Pons (tissue), 1 donor: ENCODE measurements at places on chromosomes 5 and 9.

DNA sequence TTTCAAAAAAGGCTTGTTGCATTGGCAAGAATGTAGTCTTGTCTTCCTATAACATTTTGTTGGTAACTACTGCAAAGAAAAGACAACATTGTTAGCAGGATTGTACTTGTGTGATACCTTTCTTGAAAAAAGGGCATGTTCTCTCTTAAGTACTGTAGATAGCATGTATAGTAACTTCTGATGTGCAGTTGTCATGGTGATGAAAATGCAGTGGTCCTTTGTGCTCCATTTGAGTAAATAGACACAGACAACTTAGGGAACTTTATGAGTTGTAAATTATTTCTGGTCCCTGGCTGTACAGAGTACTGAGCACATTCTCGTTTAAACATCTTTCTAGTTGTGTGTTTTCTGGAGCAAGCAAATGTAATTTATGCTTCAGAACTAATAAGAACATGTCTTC is 103.3 kb downstream of the CD180 start:
- DNase-seq: no peak

DNA sequence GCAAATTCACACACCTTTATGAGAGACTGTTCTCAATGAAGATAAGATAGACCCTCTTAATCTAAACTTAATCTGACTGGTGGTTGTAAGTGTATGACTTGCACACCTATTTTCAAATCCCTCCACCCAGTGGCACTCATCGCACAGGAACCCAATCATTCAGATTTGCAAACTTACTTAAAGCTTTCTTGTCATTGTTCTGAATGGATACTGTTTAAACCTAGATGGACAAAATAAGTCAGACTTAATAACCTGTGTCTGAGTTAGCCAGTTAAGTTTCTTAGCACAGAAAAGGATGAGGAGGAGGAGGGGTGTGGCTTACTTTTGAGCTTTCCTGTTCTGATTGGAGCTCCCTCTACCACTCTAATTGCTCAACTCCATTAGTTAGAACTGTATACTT is 252.4 kb upstream of the CCNH start:
- no peak for DNase-seq

DNA sequence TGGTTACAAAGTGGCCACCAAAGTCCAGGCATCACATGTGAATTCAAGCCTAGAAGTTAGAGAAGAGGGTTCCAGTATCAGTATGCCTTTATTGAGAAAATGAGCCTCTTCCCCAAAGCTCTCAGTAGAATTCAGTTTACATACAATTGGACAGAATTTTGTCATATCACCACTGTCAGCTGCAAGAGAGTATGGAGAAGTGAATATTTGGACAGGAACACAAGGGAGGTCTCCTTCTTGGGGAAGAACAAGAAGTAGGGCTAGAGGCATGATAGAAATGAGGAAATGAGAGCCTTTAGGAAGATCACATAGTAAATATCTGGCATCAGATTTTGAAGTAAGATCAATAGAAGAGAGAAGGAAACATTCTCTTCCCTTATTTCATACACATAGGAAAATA is 27.8 kb upstream of the VLDLR start:
- peak; percentile 33 for DNase-seq

GRCh38 chr9:114016629-114017423 is 61.3 kb downstream of the AMBP start:
- no peak for DNase-seq

- DNase-seq: no peak
Observed at GRCh38 chr5:101278011-101278687, 375.1 kb upstream of the ST8SIA4 start.

- peak; percentile 83 for DNase-seq
Observed at GRCh38 chr9:94800424-94801117, 74.1 kb downstream of the AOPEP start.

- no peak for DNase-seq
Observed at GRCh38 chr5:132425009-132425937, 55.8 kb downstream of the SLC22A5 start.

DNA sequence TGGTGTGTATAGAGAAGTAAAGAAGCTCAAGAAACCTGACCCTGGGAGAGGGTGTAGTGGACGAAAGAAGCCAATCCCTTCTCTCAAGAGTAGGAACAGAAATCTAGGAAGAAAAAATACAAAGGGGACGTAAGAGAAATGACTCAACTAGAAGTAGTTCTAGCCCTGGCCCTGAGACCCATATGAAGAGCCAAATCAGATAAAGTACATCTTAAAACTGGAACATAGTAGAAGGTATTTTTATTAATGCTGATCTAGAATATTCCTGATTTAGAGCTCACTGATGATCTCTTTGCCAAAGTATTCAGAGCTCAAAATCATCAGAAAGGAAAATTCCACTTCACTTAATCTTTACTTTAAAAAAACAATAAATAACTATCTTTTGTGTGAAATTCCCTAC is 184.8 kb downstream of the MLLT3 start:
- no peak for DNase-seq

- DNase-seq: no peak
Observed at GRCh38 chr5:167478188-167478587, 813.3 kb upstream of the WWC1 start.

DNA sequence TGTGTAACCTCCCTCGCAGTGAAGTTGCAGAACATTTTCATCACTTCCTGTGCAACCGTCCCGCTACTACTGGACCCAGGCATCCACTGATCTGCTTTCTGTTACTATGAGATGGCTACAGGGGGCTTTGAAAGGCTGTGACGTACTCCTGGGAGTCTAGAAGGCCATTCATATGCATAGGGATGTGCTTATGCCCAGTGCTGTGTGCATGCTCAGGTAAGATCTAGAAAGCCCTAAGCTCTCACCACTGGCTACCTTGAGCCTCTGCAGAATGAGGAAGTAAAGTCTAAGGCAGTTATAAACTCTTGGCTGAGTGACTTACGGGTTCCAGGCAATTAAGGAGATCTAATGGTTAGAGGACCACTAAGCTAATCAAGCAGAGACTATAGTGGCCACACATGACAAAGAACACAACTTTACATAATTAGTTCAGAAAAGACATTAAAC is 11.8 kb downstream of the HNRNPAB start:
- no peak for DNase-seq

DNA sequence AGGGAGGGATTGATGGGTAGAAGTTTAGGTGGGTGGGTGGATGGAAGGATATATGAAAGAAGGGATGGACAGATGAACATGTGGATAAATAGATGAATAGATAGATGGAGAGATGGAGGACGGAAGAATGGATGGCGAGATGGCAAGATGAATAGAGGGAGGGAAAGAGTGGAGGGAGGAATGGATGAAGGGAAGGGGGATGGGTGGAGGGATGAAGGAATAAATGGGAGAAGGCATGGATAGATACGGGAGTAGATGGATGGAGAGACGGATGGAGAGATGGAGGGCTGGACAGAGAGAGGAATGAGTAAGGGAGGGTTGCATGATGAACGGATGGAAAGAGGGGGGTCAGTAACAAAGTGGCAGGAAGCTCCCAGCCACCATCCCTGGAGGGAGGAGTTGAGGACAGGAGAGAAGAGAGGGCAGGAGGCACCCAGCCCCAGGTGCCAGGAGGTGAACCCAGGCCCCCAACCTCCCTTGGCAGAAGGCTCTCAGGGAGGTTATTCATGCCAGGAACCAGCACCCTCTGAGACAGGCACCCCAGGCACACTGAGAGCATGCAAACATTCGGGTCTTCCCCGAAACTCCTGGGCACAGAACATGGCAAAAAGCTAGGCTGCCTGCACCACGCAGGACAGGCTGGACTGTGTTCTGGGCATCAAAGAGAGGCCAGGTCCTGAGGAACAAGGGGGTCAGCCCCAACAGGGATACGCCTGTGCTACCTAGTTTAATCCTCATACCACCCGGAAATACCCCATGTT is 9.1 kb downstream of the SARDH start:
- no peak for DNase-seq

DNA sequence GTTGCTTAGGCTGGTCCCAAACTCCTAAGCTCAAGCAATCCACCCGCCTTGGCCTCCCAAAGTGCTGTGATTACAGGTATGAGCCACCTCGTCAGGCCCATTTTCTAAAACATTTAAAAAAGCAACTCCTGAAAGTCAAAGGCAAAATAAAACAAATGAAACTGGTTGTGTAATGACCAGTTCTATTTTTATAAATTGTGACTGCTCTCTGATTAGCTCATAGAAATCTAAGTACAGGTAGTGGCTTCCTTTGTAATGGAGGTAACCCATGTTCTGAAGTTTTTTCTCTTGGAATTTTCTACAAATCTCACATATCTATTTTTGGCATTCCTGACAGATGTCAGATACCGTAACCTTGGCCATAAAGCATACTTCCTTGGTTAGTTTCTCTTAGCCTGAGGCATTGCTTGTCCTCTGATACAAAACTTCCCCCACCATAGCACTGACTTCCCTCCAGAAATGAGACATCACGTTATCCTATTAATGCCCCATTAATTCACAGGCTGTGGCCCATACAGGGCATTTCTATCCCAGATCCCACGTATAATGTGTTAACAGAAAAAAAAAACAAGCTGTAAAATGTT is 14.1 kb upstream of the AK3 start:
- DNase-seq: no peak

DNA sequence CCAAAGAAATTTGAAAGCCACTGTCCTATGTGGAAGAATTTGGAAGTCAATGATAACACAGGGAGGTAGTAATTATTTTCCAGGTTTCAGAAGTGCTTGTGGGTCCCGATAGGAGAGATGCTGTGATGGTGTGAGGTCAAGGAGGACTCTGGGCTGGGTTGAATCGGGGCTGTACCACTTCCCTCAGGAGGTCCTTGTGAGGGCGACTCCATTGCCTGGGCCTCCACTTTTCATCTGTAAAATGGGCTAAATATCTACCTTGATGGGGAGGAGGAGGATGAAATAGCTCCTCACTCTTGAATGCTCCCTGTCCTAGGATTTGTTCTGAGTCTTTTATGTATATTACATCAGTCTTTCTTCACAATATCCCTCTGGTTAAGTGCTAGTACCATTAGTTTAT is 59.0 kb downstream of the ROPN1L start:
- DNase-seq: no peak

GRCh38 chr5:39055027-39055767 is 19.0 kb downstream of the RICTOR start:
- no peak for DNase-seq

DNA sequence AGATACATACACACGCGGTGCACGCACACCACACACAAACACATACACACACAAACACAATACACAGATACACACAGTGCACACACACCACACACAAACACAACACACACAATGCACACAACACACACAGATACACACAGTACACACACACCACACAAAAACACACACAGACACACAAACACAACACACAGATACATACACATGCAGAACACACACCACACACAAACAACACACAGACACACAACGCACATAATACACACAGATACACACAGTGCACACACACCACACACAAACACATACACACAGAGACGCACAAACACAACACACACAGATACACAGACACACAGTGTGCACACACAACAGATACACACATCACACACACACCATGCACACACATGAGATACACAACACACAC is 5.9 kb upstream of the CCDC187 start:
- no peak for DNase-seq

GRCh38 chr9:2018162-2018643 is 3.1 kb downstream of the SMARCA2 start:
- DNase-seq: peak; percentile 53

DNA sequence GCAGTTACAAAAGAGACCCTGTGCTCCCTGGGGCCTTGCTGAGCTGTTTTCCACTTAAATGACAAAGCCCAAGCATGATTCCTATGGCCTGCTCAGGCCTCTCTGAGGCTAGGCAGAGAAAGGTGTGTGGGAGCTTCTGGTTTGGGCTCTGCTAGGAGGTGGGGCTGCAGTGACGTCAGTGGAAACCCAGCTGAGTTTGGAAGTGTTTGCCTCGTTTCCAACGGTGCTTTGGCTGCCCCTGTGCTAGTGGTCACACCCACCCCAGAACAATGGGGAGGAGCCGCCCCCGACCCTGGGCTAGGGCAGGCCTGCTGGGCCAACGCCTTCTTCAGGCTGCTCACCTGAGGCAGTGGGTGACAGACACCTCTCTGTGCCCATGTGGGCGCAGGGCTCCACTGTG is 10.4 kb downstream of the ANGPTL2 start:
- no peak for DNase-seq

DNA sequence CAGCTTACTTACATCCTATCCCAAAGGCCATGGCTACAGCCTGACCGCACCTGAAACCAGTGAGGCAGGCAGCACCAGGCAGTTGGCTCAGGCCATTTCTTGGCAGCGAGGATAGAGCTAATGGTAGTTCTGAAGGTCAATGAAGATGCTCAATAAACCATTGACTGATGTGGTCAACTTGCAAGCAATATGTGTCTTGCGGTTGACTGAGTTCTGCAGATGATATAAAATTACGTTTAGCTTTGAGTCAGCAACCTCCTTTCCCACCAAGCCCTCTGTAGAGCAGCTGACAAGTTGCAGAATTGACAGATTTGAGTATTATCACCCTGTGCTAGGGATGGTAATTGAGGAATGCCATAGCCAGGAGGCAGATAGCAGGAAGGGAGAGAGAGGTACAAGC is 189.0 kb upstream of the PUM3 start:
- DNase-seq: no peak

- no peak for DNase-seq
Observed at GRCh38 chr5:149640350-149640999, 59.2 kb downstream of the ARHGEF37 start.

GRCh38 chr5:174098694-174099093 is 53.2 kb downstream of the NSG2 start:
- DNase-seq: no peak

- DNase-seq: no peak
Observed at GRCh38 chr5:145775411-145775810, 59.7 kb downstream of the PRELID2 start.

- DNase-seq: peak; percentile 69
Observed at GRCh38 chr5:127409246-127409917, 108.1 kb upstream of the PRRC1 start.
